ENCODE measurements at places on chromosomes 3 and 15. TPM values are rescaled to one million over a fixed set of nuclear protein-coding genes. Genes with fewer than 3 reads are reported as not detected.

LRRC57 gene
- total RNA-seq: 9.2 TPM

FBN1 gene
- total RNA-seq: 0.93 TPM

GALNT15 gene
- not detected for total RNA-seq

PSTPIP1 gene
- total RNA-seq: not detected

FBXL22 gene
- 0.71 TPM for total RNA-seq
